ENCODE measurements at places on chromosomes 13 and 19.

DNA sequence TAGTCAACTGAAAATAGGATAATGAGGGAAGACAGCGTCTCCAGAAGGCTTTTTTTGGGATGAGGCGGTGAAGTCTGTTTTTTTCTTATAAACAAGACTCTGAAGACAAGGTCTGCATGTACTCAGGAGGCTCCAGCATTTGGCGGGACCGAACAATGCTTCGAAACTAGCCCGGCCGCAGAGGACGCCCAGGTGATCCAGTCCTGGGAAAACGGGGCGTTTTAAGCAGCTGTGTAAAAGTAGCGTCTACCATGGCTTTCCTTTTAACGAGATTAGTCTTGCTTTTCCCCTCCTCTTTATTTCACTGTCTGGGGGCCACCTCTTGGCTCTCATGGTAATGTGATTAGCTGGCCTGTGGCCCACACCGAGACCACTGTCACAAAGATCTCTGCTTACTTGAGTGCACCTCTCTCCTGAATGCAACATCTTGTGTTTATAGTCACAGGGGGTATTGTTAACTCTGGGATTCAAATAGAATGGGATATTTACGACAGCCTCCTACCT, 29.4 kb upstream of the GTF3A start:
- DNase-seq, result no peak

DNA sequence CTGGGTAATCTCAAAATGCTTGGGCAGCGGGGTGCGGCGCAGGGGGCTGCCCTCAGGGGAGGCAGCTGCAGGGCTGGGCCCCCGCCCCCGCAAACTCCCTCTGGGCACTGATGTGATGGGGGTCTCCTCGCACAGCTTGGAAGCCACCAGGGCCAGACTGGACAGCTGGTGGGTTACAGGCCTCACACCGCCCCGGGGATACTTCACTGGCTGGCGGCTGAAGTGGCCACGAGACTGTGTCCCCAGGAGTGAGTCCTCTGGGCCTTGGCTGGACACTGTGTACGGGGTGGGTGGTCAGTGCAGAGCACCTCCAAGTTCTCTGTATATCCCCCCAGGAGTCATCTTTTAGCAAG, 2.0 kb upstream of the LPAR2 start:
- DNase-seq, result no peak

DNA sequence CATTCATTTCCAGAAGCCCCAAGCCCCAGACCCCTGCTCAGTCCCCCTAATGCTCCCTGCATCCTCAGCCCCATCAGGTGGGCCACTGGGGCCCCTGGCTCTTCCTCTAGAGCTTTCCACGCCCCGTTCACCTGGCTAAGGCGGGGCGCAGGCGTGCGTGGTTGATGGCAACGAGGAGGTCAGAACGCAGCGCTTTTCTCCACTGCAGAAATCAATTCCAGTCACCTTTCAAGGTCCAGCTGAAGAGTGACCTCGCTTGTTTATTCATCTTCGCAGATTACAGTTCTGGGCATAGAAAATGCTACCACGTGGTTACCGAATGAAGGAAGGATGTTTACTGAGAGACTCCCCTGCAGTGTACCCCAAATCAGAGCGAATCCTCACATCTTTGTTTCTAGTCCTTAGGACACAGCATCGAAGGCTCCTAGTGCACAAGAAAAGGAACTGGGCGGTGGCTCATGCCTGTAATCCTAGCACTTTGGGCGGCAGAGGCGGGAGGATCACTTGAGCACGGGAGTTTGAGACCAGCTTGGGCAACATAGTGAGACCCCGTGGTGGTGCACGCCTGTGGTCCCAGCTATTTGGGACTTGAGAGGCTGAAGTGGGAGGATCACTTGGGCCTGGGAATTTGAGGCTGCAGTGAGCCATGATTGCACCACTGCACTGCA, 828 bp upstream of the PBX4 start:
- no peak for DNase-seq

GRCh38 chr19:27909185-27909840, 1303.6 kb downstream of the UQCRFS1 start:
- no peak for DNase-seq

- no peak for DNase-seq
Observed at GRCh38 chr13:69389899-69390298, 717.7 kb upstream of the ATXN8OS start.

- DNase-seq, result no peak
Observed at GRCh38 chr19:29831041-29831548, 19.3 kb downstream of the CCNE1 start.

DNA sequence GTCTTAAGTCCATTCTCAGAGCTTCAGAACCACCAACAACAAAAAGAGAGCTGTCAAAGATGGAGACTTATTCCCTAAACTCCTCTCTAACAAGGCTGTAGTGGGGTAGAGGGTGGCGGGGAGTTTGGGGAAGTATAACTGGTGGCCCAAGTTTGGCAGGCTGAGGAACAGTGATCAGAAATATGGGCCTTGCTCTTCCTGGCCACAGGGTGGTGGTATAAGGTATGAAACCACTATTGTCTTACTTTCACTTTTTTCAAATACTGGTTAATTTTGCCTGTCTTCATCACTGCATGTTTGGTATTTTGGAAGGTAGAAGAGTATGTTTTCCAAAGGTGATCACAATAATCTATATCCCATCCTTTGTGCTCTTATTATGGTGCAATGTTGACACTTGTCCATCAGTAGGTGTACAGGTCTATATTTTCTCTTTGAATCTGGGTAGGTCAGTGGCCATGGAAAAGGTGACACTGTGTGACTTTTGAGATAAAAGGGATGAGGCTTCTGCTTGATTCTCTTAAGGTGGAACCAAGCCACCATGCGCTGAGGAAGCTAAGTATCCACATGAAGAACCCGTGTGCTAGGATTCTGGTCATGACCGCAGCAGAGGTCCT, 23.2 kb upstream of the GPC5 start:
- DNase-seq, result no peak

DNA sequence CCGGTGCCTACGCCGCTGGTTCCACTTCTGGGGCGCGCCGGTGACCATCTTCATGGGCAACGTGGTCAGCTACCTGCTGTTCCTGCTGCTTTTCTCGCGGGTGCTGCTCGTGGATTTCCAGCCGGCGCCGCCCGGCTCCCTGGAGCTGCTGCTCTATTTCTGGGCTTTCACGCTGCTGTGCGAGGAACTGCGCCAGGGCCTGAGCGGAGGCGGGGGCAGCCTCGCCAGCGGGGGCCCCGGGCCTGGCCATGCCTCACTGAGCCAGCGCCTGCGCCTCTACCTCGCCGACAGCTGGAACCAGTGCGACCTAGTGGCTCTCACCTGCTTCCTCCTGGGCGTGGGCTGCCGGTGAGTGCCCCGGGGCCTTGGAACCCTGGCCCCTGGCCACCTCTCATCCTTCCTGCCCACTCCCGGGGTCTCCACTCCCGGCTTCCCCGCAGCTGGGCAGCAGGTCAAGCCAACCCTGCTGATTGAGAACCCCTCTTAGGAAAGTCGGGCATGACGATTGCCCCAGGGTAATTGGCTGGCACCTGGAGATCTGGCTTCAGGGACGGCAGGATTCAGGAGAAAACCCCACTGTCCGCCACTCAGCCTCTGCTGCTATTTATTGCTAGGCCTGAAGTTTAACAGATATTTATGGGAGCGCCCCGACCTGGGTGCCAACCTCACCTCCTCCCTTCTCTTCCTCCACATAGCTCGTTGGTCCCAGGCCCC, 39.1 kb downstream of the TRPM4 start:
- no peak for DNase-seq

DNA sequence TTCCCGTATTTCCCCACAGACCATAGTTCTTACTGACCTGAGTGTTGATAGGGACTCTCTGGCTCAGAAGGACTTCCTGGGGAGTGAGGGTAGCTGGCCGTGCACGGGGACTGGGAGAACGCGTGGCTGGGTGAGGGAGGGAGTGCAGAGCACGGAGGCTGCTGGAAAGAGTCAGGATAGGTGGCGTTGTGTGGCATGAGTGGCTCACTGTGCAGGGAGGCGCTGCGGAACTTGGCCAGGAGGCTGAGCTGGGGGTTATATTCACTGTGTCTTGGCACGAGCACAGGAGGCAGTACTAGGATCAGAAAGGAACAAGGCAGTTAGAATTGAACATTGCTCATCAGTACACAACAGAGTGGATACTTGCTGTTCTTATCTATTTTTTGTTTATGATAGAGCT, 47.4 kb downstream of the SMAD9 start:
- DNase-seq, result no peak

- no peak for DNase-seq
Observed at GRCh38 chr19:1856698-1857603, 6.4 kb downstream of the KLF16 start.

- DNase-seq, result no peak
Observed at GRCh38 chr19:39941151-39941550, 6.7 kb upstream of the FCGBP start.

GRCh38 chr13:98143601-98144026, 720 bp downstream of the FARP1 start:
- no peak for DNase-seq

DNA sequence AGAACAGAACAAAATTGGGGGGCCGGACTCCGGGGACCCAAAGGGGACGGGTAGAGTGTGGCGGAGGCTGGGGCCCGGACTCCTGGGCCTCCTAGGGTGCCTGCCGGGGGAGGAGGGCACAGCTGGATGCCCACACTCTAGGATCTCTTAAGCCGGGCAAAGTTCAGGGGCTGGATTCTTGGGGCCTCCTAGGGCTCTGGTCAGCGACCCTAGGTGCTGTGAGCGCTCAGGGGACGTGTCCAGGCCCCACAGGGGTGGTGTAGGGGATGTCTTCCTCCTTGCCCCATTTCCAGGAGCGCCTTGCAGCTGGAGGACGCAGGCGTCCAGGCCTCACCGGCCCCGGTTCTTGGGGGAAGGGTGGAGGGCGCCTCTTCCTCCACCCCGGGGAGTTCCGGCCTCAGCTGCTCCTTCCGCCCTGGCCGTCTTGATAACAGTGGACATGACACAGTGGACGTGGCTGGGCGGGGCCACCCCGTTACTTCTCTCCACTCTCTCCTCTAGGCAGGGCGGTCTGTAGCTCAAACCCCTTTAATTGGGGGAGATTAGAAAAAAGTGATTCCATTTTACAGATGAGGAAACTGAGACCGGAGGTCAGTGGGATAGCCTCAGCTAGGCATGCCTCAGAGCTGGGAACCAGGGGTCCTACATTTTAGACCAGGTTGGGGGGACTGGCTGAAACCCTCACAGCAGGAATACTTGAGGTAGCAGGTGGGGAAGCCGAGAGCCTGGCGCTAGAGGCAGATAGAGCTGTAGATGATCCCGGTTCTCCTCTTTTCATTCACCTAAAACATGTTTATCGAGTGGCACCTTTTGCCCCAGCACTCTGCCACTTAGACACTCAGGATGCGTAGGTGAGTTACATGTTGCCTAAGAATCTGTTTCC, 705 bp downstream of the STXBP2 start:
- DNase-seq, result no peak

- no peak for DNase-seq
Observed at GRCh38 chr19:24071078-24071477, 15.9 kb upstream of the ZNF254 start.

- DNase-seq, result no peak
Observed at GRCh38 chr19:40690050-40690692, at the start of gene NUMBL. Gene NUMBL (minus strand): TSS chr19:40690651. CDS start chr19:40690483, 168 bp downstream.

DNA sequence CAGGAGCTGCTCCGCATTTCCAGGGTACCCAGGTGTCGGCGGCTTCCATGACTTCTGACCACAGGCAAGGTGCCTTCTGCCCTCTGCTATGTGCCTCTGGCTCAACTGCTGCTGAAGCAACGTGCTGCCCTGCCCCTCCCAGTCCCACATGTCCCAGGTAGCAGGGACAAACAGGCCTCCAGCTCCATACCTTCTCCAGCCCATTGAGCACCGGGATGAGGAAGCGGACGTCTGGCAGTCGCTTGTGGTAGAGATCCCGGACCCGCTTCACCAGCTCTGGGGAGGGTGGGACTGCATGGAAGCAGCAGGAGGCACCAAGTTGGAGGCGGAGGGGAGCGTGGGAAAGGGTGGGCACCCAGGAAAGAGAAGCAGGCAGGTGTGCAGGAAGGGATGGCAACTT, 8.1 kb upstream of the RSPH6A start:
- no peak for DNase-seq

GRCh38 chr19:11506101-11506555, 489 bp upstream of the ZNF653 start:
- no peak for DNase-seq

GRCh38 chr13:50942630-50943311, 33.2 kb downstream of the RNASEH2B start:
- no peak for DNase-seq

DNA sequence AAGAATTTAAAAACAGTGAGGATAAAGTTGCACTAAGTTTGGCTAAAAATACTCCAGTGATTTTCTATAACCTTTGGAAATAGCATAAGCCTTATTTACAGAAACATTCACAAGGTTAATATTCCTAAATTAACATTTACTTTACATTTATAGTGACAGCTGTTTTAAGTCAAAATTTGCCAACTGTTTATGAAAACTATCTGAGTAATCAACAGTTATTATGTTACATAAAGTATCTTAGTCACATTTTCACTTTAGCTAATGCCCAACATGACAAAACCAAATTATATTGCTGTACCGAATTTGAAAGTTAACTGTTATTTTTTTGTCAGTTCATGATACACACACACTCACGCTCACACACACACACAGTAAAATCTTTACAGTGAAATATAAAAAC, 1.2 kb downstream of the TNFRSF19 start:
- no peak for DNase-seq

DNA sequence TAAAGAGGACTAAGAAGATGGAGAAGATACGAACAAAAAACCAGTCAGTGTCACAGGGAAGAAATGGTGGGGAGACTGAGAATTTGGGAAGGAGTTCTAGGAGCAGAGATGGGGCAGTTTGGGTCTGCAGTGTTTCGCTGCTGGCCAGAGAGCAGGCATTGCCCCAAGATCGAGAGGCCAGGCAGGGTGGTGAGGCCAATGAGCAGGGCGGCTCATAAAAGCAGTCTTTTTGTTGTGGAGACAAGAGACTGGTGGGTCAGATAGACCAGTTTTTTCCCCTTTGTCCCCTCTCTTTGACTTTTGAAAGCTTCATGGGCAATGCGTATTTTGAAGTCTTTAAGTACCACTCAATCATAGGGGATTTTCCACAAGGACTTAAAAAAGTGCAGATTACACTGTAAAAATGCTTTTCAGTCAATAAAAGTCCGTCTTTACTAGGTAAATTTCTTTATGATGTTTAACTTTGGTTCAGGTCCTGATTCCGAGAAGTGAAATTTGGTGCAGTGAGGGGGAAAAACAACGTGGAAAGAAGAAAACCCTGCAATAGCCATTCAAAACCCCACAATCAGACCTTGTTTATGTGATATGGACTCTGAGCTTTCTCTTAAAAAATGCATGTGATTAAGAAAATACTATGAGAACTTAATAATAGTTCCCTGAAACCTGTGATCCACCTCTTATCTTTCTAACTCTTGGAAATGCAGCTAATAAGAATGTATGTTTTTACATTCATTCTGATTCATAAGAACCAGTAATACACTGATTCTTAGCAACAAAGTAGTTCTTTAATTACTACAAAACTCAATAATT, 338.9 kb downstream of the KLF5 start:
- no peak for DNase-seq

- DNase-seq, result no peak
Observed at GRCh38 chr13:69600811-69601210, 506.8 kb upstream of the ATXN8OS start.

DNA sequence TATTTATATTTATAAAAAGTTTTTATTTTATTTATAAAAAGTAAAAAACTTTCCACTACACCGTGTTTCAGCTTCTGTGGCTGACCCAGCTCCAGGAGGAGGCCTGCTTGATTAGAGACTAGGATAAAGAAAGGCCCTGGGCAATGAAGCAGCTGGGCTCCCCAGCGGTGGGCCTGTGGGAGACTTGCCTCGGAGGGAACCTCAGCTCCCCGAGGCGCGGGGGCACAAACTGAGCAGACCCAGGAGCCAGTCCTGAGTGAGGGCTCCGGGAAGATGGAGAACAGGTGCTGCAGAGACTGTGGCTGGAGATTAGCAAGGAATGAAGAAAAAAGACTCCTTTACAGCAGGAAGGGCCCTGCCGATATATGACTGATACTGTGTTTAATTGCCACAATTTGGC, 63.8 kb upstream of the GJB6 start:
- no peak for DNase-seq

All from esophagus squamous epithelium (tissue), 5 donors.